ENCODE measurements at places on chromosomes 2 and 18.

DNA sequence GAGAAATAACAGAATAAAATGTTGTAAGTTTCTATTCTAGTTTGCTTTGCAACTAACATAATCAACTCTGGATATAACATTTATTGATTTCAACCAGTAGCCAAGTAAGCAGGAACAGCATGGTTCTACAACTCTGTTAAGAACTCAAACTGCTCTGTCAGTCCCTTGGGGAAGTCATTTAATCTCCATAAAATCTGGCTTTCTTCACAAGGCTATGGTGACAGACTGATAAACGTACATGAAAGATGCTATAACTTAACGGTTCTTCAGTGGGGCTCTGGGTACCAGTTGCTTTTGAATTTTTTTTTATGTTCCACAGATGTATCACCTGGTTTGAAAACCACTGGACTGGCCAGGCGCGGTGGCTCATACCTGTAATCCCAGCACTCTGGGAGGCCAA, 10.3 kb downstream of the PSME4 start:
- DNase-seq = no peak

DNA sequence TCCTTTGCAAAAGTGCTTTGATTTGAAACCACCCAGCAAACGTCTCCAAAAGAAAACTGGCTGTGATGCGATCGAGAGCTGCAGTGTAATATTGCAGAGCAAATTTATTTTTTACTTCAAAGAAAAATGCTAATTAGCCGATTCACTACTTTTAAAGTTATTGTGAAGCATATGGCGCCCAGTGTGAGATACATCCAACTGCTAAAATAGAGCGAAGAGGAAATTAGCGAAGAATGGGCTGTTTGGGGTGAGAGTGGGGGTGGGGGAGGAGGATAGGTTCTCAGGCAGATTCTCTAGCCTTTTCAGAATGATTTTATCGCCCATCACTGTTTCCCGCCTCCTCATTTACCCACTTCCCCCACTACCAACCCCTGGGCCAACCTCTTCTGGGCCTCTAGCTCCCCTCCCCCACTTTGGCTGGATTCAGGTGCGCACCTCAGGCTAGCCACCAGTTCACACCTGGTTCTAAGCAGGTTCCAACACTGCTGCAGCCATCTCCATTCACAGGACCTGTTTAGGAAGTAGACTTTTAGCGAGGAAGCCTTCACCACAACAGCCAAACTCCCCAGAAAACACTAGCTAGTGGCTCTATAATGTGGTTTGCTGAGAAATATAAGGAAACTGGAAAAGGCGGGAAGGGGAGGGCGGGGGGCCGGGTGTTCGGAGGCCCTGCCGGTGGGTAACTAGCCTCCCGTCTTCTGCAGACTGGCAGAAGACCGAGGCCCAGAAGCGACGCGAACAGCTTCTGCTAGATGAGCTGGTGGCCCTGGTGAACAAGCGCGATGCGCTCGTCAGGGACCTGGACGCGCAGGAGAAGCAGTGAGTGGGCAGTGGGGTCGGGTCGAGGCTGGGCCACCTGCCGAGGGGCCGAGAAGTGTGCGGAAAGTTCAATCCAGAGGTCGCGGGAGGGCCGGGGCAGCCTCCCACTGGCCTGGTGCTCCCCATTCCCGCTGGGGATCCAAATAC, 6.0 kb upstream of the OTX1 start:
- DNase-seq = no peak

GRCh38 chr2:23452372-23452771, 67.4 kb downstream of the KLHL29 start:
- no peak for DNase-seq

DNA sequence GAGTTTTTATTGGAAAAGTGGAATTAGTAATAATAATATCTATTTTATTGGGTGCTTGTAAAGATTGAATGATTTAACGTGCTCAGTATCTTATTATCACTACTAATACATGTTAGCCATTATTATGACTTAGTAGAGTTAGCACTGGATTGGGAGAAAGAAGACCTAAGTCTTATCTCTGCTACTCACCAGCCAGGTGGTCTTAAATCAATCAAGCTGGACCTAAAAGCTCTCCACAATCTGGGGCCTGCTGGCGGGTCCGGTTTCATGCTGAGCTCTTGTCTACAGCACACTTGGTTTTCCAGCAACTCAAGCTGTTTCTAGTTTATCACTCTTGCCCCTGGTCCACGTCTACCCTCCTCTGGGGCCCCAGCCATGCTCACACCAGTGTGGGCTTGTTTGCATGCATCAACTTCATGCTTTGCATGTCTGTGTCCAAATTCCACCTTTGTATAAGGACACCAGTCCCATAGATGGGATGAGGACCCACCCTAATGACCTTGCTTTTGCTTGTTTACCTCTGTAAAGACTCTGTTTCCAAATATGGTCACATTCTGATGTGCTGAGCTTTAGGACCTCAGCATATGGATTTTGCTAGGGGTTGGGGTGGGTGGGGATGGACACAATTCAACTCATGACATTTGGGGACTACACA, 363.1 kb downstream of the LPIN1 start:
- DNase-seq = no peak

- DNase-seq = no peak
These were observed 90.6 kb upstream of the PELI1 start for GRCh38 chr2:64234785-64235184.

GRCh38 chr2:176729706-176730569, 460.7 kb downstream of the MTX2 start:
- no peak for DNase-seq

DNA sequence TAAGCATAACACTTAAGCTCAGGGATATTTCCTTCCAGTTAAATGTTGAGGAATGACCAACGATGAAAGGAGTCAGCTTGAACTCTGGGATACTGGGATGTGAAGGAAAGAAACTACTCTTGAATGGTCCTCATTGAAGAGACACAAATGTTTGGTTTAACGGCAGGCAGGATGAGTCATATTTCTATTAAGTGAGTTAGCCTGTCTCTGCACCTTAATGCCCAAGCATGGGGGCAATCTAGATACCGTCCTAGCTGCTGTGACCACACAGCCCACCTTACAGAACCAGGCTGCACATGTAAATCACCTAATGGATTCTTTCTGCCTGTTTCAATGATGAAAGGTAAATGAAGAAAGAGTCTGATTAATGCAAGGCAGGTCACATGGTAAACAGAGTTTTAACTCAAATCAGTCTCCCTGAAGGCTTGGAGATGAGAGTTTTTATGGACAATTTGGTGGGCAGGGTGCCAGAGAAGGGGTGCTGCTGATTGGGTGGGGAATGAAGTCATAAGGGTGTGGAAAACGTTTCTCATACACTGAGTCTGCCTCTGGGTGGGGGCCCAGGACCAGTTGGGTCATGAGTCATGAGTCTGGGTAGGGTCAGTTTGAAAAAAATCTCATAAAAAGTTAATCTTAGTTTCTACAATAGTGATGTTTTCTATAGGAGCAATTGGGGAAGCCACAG, 144.6 kb upstream of the MMADHC start:
- no peak for DNase-seq

DNA sequence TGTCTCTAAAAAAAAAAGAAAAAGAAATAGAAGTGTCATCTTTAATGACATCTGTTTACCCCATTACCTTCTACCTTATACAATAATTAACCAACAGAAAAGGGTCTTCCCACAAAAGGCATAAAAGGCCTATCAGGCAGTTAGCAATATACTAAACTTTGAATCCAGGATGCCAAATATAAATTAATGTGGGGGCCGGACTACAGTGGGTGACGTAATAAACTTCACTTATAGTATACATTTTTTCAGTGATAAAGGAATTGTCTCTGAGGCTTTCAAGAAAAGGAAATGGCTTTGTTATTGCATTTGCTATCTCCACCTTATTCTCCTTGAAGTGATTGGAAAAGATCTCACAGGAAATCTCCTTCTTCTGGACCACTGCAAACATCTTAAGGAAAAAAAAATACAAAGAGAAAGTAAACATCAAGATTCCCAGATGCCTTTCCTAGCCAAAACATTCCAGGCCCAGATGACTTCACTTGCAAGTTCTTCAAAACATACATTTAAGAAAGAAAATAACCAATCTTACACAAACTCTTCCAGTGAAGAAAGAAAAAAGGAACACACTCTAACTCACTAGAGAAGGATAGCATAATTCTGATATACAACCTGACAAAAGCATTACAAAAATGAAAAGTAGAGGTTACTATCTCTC, 126.2 kb upstream of the CAB39 start:
- DNase-seq = no peak

GRCh38 chr18:29982218-29982617, 1060.3 kb downstream of the DSC3 start:
- DNase-seq = no peak

- no peak for DNase-seq
These were observed 81.7 kb downstream of the SPRED2 start for GRCh38 chr2:65350651-65351056.

- DNase-seq = no peak
These were observed 86.5 kb downstream of the XDH start for GRCh38 chr2:31328026-31328425.

GRCh38 chr2:19801367-19802080, 100.3 kb downstream of the TTC32 start:
- no peak for DNase-seq

DNA sequence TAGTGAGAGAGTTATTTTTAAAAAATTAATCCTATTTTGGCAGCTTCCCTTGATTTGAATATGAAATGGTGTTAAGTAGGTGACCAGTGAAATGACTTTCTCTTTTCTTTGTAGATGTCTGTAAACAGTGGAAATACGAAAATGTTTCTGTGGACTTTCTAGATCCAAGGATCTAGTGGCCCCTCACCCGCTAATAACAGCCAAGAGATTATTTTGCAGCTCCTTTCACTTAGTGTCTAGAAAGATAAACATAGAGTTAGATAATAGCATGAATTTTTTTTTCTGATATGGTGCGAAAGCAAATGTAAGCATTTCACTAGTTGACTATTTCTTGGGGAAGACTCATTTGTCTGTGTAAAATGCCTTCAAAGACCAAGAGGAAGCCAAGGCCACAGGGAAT, 57.7 kb downstream of the ARHGAP15 start:
- no peak for DNase-seq

- no peak for DNase-seq
These were observed 41.7 kb downstream of the AKAIN1 start for GRCh38 chr18:5155218-5155906.

- DNase-seq = no peak
These were observed 584.2 kb downstream of the SUCLG1 start for GRCh38 chr2:83874712-83875430.

DNA sequence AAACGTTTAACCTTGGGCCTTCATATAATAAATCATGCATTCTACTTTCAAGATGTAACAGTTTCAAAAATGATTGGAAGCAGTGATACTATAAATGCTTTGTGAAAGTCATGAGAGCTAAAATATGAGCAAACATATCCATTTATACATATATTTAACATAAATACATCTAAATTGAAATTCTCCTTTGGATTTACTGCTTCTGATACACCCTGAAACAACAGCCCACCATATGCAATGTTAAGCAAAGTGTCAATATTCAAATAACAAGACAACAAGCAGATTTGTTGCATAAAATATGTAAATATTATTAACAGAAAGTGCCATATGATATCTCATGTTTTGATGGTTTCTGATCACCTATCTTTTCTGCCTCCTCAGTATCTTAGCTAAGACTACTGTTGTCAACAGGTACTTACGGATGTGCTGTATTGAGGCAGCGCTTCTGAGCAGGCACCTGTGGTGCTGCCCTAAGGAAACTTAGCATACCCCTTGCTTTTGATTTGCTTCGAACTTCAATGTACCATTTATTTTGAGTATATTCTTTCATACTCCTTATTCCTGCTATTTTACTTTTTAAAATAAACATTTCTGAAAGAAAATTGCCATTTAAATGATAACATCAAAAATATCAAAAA, 6.1 kb downstream of the FIGN start:
- no peak for DNase-seq

DNA sequence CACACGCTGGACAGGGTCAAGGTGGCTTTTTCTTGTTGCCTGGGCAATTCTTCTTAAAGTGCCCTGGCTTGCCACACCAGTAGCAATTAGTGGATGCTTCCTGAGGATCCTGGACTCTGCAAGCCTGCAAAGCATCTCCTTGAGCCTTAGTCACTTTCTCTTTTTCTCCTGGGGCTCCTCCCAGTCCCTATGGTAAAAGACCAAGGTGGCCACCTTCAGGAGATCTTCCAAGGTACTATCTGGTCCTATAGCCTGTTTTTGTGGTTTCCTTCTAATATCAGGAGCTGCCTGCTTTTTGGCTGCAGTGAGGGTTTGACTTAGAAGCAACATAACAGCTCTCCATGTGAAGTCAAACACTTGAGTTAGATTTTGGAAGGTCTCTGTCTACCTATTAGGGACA, 33.3 kb upstream of the GMCL1 start:
- DNase-seq = no peak

DNA sequence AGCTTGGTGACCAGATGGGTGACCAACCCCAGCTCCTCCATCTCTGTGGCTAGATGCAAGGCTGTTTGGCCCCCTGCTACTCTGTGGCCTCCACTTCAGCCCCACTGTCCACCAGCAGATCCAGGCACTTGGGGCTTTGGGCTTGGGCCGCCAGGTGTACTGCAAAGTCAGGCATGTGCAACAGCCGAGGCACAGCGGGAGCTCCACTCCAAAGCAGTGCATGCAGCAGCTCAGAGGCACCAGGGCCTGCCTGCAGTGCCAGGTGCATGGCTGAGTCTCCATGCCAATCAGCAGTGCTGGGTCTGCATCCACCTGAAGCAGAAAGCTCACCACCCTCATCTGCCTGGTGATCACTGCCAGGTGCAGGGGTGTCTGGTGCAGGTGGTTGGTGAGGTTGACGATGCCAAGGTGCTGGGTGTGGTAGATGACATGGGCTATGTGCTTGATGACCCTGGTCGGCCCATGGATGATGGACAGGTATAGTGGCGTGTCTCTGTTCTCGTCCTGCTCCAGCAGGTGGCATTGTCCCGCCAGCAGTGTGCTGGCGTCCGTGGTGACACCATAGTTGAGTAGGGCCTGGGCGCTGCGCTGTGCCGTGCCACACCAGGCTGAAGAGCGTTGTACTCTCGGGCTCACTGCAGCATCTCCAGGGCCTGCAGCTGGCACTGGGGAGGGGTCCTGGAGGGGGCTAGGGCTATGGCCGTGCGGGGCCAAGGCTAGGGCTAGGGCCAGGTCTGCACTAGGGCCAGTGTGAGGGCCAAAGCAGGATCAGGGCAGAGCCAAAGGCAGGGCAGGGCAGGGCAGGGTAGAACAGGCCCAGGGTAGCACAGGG, 1.0 kb upstream of the ANKRD62 start:
- no peak for DNase-seq

DNA sequence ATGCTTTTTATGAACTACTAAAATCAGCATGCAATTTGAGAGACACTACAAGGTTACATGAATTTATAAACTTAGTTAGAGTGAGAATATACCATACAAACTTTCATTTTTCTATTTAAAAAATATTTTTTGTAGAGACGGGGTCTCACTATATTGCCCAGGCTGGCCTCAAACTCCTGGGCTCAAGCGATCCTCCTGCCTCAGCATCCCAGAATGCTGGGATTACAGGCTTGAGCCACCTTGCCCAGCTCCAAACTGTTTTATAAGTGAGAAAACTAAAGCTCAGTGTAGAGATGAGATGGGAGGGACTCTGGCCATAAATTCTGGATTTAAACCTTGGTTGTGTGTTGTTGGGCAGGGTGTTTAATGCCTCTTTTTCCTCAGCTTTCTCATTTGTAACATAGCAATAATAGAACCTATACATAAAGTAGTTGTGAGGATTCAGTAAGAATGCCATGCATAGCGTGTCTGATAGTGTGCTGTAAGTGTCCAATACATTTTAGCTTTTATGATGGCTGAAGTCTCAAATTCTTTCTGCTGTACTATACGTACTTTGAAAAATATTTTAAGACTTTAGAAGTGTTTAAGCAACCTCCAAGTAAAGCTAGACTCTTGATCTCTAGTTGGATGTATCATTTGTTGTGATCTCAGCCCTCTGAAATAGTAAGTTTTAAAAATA, 9.7 kb downstream of the CAB39 start:
- no peak for DNase-seq

GRCh38 chr2:190190507-190191162, 128.1 kb upstream of the MSTN start:
- DNase-seq = no peak

Measured in CD4-positive, alpha-beta T cell treated with Interleukin-12 subunit alpha and Interleukin-12 subunit beta, for 1 hour (primary cell).